ENCODE measurements at places on chromosomes 5 and 9.

- peak; percentile 38 for DNase-seq
Observed at GRCh38 chr5:143396353-143396940, 7.0 kb downstream of the NR3C1 start.

DNA sequence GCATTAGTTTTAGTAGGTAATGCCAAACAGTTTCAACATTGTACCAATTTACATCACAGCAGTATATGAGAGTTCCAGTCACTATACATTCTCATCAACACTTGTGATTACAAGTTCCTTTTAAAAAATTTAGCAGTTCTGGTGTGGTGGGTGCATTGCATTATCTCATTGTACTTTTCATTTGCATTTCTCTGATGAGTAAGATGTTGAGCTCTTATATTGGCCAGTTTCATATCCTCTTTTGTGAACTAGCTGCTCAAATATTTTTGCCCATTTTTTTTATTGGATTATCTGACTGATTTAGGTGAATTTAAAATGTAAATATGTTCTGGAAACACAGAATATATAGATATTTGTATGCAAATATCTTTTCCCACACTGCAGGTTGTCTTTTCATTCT, 160.9 kb upstream of the NR3C1 start:
- DNase-seq: peak; percentile 89

GRCh38 chr5:141701360-141702119, 19.5 kb upstream of the ARAP3 start:
- DNase-seq: no peak

GRCh38 chr9:26418480-26418879, 474.1 kb downstream of the CAAP1 start:
- no peak for DNase-seq

- DNase-seq: no peak
Observed at GRCh38 chr5:102937894-102938293, 182.0 kb downstream of the GIN1 start.

- no peak for DNase-seq
Observed at GRCh38 chr5:163917747-163918146, 412.3 kb downstream of the MAT2B start.

DNA sequence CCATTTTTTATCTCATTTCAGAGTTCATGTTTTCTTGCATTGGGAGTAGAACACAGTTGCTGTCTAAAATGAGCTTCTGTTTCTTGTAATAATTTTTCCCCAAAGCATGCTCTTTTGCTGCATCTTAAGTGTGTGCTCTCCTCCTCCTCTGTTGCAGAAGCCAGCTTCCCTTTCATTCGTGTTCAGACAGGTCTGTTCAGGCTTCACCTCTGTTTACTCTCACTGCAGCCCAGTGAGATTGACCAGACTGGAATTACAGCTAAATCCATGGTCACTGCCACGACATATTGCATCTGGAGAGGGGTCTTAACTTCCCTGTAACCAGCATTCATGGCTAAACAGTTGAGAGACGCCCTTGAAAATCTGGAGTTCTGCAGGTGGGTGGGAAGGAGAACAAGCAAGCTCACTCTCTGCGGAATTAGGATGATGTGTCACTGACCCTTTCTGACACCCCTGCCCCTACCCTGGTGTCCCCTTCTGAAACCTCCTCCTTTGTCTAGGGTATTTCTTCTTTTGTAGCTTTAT, 223.2 kb downstream of the FSTL4 start:
- no peak for DNase-seq

GRCh38 chr5:38718771-38719391, 126.9 kb upstream of the OSMR start:
- no peak for DNase-seq

GRCh38 chr5:92320446-92320845, 937.3 kb upstream of the ARRDC3 start:
- DNase-seq: no peak

DNA sequence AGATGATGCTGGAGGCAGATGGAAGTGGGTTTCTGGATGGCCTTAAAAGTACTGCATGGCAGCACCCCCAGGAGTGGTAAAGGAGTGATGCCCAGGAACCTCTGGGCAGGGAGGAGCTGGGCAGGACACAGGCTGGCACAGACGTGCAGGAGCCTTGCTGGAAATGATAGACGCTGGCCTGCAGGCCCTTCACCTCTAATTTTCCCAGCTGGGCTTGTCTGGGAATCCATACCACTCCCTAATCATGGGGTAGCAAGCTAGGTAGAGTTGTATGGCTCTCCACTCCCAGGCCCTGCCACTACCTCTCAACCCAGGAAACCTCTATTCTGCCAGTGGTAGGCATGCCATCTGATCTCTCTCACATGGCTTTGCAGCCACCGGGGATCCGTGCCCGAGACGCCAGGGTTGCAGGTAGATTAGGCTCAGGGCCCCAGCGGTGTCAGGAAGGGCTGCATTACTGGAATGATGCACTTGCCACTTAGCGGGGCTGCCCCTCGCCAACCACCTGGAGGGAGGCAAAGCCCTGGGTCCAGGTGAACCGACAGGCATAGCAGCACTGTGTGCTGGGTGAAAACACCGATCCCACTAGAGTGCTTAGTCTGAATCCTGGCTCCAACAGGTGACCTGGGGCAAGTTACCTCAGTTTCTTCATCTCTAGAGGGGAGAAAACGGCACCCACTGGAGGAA, 79.6 kb upstream of the SLC25A51 start:
- no peak for DNase-seq

GRCh38 chr9:19481971-19482404, 73.2 kb downstream of the ACER2 start:
- no peak for DNase-seq

DNA sequence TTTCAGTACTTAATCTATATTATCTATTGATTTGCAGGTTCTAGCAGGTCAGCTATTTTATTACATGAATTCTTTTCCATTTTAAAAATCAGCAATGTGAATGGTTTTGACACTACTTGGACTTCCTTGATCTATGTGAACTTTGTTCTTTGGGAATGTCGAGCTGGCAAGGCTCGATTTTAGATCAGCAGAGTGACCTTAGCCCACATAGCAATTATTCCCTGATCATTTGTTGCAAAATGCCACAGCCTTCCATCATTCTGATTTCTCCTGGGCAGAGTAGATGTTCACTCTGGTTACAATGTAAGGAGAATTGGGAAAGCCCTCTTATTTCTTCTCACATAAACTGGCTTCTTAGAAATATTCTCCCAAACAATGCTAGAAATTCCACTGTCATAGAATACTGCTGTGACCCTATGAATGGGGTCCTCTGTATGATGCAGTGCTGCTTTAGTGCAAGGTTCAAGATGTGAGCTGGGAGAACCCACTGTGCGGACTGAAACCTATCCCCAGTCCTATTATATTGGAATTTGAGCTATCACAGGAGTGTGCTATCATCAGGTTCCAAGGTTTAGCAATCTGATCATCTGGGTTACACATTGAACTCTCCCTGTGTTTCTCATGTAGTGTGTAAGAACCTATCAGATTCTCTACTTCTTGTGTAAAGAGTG, 15.7 kb upstream of the GDA start:
- no peak for DNase-seq

GRCh38 chr5:35857606-35858205, 1.0 kb downstream of the IL7R start:
- DNase-seq: peak; percentile 89

GRCh38 chr5:173493040-173493439, 123.4 kb downstream of the BOD1 start:
- DNase-seq: no peak

- no peak for DNase-seq
Observed at GRCh38 chr9:85303757-85304134, 438.0 kb downstream of the AGTPBP1 start.

DNA sequence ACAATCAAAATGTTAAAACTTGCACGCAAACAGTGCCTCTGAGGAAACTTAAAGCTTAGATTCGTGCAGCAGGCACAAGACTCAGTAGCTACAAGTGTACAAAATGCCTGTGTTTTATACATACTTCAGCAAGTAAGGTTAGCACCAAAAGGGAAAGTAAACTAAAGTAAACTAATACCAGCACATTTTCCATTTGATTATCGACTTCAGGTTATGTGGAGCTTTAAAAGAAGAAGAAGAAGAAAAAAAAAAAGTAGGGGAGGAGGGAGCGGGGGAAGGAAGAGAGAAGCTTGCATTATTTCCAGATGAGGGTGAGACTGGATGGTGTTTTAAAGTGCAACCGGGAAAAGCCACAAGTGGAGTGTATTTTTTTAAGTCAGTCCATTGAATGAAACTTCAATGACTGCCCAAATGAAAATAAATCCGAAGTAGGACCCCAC, 596 bp upstream of the ADAMTS6 start:
- peak; percentile 9 for DNase-seq

- no peak for DNase-seq
Observed at GRCh38 chr5:124408738-124409453, 337.5 kb downstream of the ZNF608 start.

DNA sequence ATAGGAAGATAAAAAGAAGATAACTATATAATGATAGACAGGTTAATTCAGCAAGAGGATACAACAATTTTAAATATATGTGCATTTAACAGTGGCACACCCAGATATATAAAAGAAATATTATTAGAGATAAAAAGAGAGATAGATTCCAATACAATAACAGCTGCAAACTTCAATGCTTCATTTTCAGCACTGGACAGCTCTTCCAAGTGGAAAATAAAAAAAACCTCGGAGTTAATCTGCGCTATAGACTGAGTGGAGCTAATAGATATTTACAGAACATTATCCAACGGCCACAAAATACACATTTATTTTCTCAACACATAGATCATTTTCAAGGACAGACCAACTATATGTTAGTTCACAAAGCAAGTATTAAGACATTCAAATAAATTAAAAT, 1229.5 kb upstream of the CDH6 start:
- no peak for DNase-seq

DNA sequence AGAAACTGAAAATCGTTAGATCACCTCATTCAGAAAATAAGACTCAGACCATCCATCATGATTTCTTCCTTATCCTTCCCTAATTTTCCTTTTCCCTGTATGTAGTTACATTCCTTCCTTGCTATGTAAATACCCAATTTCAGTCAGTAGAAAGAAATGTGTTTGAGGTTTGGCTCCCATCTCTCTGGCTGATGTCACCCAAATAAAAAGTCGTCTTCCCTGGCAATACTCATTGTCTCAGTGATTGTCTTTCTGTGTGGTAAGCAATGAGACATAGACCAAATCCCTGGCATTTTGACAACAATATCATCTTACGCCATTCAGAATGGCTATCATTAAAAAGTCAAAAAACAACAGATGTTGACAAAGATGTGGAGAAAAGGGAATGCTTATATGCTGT, 303.9 kb upstream of the EDIL3 start:
- DNase-seq: no peak

GRCh38 chr9:107976767-107977166, 487.2 kb upstream of the KLF4 start:
- peak; percentile 58 for DNase-seq

DNA sequence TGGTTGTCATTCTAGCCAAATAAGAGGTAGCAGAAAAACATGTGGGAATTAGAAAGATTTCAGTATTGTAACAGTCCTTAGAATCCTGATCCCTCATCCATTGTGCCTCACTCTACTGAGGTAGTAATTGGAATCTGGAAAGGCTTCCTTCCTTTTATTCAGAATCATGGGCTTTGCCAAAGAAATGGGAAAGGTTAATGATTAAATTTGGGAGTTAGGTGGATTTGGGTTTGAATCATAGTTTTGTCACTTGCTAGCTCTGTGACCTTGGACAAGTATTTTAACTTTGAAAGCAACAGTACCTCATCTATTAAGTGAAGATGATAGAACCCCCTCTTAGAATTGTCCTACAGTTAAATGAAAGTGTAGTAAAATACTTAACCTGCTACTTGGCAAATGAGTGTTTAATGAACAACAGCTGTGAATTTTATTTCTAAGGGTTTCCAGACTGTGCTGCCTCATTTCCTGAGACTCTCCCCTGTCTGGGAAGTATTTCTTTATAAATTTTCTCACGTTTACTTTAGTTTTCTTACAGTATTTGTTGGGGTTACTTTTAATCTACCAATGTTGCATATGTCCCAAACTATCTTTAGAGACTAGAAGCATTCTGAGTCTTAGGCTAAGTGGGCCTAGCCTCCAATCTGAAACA, 11.7 kb downstream of the SPDL1 start:
- no peak for DNase-seq

DNA sequence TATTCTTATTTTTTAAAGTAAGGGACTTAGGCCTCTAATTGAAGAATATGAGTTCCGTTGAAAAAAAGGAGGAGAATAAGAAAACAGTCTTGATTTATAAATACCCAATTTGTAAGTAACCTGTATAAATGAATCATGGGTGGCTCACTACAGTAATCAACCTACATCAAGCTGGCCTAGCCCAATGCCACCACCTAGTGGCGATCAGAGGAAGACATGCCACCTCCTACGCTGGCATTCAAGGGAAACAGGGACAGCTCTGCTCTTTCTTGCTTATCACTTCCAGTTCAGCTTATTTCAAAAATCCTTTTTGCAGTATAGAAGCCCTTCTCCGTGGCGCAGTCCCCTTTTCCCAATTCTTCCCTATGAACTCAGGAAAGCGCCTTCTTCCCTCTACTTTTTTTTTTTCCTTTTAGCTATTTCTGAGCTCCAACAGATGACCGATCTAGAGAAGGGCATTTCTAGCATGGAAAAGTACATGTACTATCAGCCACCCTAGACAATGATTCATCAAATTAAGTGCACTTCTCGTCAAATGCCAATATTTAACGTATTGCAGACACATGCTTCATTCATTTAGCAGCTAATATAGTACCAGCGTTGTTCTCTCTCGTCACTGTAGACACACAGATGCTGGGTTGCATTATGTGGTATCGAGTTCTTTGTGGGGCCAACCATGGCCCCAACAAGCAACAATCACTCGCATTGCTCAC, 28.3 kb downstream of the PTPN3 start:
- peak; percentile 74 for DNase-seq
